ENCODE measurements at places on chromosomes 1 and 21. TPM values are rescaled to one million over a fixed set of nuclear protein-coding genes. Genes with fewer than 3 reads are reported as not detected.
A peak's percentile ranks its signal among the peaks of the same experiment; 100 is the strongest.

- DNase-seq = no peak
These were observed 47.1 kb downstream of the PRDM15 start for GRCh38 chr21:41831866-41832595.

DNA sequence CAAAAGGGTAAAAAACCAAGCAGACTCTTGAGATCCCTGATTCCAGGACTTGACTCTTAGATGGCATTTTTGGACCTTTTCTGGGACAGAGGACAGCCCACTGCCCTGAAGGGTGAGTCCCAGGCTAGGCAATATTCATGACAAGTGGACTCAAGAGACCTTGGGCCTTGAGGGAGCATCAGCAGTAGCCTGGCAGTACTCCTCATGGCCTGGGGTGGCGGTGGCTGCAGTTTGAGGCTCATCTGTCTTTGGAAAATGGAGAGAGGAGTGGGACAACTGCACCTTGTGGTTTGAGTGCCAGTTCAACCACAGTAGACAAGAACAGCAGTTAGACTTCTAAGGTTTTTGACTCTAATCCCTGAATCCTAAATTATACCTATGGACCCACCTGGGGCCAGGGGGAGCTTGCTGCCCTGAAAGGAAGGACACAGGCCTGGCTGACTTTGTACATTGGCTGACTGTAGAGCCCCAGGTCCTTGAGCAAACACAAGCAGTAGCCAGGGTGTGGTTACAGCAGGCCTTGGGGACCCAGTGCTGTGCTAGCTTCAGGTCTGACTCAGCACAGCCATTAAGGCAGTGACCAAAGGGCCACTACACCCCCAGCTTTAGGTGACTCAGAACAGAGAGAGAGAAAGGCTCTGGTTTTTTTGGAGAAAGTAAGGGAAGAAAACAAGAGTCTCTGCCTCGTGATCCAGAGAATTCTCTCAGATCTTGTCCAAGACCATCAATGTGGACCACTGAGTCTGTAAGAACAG lies 1023.2 kb downstream of the KCNT2 start:
- DNase-seq = no peak

DNA sequence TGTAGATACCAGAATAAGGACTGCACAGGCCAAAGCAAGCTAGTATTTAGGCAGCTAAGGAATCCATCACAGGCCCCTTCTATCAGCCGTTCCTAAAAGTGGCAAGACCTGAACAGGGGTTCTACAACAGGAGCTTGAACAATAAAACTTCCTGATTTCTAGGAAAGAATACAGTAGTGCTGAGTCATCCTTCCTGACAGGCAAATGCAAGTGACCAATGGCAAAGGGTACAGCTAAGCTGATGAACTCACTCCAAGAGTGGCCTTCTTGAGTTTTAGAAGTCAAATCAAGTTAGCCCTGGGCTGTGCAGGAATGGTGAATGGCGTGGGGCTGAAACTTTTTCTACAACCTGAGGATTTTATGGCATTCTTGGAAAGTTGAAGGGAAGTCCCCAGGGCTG lies 112.9 kb downstream of the GREM2 start:
- no peak for DNase-seq

GRCh38 chr1:10939654-10940450 lies 72.6 kb upstream of the TARDBP start:
- peak; percentile 8 for DNase-seq

- DNase-seq = peak; percentile 53
These were observed 30.9 kb downstream of the SELL start for GRCh38 chr1:169680377-169681019.

DNA sequence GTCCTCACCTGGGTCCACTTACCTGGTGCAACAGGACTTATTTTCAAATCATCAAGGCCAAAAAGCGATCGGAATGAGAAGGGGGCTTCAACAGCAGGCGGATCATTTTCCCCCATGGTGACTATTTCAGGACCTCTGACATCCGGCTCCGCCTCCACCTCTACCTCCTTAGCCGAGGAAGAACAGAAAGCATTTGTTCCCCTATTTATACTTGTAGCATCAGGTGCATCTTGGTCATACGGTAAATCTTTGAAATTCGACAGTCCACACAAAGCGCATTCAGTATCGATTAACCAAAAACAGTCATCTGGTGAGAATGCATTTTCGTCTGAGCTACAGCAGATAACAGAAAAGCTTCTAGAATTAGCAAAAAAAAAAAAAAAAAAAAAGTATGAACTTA lies 550 bp downstream of the TMPRSS3 start:
- no peak for DNase-seq

- DNase-seq = no peak
These were observed 302.2 kb upstream of the DEPDC1 start for GRCh38 chr1:68799096-68799495.

DNA sequence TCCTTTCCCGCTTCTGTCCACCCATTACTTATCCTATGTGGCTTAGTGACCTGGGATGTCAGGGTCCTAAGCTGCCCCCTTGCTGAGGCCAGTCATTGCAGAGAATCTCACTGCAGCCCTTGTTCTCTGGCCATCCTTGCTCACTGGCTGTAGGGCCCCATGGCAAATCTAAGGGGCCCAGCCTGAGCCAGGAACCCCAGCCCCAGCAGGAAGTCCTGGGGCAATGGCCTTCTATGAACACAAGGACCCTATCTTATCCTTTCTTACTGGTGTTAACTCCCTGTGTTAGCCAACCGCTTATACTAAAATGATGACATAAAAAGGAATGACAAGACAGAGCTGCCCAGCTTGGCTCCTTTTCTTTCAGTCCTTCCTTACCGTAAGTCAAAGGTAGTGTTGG lies 29.9 kb downstream of the DHCR24 start:
- no peak for DNase-seq

DNA sequence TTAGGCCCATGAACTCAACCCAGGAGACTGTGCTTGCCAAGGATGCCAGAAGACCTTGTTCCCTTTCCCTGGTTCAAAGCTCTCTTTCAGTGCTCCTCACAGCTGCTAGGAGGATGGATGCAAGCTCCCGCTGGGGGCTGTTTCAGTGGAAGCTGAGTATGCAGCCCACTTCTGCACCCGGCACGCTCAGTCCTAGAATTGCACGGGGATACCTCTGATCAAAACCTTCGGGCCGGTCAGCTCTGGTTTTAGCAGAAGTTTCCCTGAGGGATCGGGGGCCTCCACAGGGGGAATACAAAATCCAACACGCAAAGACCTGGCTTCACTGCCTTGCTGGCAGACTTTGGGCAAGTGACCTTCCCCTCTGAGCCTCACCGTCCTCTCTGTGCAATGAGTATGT lies 4.2 kb upstream of the SSBP3 start:
- DNase-seq = no peak

DNA sequence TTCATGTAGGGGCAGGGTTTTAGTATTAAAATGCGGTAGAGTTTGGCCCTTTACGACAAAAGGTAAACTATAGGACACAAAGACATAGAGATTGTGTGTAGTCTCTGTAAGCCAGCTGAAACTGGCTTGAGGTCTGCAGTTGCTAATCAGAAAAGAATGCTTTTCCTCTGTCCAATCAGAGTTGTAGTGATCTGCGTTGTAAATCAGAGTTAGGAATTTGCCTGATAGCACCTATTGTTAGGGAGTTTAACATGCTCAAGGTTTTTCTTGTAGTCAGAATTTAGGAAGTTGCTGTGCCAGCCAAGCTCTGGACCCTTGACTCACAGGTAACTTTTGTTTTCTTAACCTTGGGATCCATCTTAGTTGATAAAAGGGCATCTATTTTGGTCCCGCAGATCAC lies 61.2 kb upstream of the VTCN1 start:
- DNase-seq = no peak

- no peak for DNase-seq
These were observed 79.7 kb upstream of the RAB4A start for GRCh38 chr1:229191066-229191674.

GRCh38 chr1:231750296-231750695 lies 123.7 kb downstream of the DISC1 start:
- DNase-seq = no peak

DNA sequence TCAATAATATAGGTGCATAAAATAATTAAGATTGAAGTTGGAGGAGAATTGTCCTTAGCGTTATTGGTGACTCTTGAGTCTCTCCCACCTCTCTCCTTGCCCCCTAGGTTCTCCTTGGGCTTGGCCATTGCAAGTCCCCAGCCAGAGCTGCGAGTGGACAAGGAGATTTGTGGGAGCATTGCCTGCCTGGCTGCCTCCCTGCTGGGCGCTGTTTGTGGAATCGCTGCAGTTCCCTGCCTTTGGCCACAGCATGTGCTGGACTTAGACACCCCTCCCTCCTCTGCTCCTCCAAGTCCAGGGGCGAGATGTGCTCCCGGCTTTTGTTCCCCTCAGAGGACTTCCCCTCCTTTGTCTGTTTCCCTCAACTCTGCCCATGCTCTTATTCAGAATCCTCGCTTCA lies 21.9 kb upstream of the HUNK start:
- no peak for DNase-seq

DNA sequence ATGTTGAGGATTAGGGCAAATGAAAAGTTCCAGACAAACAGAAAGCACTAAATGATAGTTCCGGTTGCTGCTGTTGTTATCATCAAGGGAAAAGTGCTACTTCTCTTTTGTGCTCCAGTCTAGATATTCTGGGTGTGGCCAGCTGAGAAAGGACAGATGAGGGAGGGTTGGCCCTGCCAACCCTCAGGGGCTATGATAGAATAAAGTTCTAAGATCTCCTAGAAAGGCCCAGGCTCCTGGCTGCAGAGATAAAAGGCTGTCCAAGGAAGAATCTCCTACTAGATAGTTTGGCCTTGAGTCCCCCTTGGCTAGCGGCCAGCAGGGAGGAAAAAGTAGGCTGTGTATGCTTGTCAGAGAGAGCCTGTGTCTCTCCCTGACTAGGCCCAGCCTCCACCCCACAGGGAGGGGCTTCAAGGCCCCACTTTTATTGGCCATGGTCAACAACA lies 31.5 kb downstream of the RIMS3 start:
- DNase-seq = no peak

DNA sequence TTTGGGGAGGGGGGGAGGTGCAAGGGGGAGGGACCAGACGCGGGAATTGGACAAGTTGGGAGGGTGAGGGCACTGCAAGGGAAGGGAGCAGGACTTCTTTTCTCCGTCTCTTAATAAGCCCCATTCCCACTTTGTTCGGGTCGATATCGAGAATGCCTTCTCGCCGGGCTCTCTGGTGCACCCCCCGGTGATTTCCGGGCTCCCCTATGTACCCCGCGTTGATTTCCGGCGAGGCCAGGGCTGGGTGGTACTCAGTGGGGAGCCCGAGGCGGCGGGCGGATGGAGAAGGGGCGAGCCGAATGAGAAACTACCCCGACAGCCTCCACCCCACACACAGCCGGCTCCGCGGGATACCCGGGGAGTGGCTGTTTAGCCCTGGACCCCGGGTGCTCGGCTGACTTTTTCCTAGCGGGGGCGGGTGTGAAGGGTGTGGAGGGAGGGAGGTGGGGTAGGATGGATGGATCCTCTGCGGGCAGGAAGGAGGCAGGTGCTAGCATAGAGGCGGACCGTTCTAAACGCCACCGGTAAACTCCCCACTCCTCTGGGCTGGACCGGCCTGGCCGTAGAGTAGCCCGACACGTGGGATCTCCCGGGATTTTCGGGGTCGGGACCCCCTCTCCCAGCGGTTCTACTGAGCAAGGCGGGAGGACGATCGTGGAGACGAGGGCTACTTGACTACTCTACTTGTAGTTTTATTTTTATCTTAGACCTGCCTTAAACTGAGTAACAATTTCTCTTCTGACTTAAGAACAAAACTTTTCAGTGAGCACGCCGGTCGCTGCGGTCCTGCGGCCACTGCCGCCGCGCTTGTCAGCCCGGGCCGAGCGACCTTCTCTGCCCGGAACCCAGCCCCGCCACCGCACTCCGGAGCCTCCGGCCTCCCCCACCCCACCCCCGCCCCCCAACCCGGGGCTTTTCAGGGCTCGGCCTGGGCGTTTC lies 1.0 kb downstream of the RNF220 start:
- peak; percentile 37 for DNase-seq

DNA sequence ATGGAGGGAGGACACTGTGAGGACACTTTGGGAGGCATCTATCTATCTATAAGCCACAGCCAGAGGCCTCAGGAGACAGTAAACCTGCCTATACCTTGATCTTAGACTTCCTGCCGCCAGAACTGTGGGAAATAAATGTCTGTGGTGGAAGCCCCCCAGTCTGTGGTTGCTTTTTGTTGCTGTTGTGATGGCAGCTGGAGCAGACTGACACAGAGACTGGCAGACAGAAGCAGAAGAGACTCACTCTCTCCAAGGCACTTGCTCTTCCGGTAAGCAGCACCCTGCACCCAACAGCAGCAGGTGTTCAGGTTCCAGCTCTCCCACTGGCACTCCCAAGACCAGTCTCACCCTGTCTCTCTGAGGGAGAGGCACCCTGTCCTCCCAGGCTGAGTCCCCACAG lies 297.6 kb downstream of the TTLL7 start:
- DNase-seq = no peak

DNA sequence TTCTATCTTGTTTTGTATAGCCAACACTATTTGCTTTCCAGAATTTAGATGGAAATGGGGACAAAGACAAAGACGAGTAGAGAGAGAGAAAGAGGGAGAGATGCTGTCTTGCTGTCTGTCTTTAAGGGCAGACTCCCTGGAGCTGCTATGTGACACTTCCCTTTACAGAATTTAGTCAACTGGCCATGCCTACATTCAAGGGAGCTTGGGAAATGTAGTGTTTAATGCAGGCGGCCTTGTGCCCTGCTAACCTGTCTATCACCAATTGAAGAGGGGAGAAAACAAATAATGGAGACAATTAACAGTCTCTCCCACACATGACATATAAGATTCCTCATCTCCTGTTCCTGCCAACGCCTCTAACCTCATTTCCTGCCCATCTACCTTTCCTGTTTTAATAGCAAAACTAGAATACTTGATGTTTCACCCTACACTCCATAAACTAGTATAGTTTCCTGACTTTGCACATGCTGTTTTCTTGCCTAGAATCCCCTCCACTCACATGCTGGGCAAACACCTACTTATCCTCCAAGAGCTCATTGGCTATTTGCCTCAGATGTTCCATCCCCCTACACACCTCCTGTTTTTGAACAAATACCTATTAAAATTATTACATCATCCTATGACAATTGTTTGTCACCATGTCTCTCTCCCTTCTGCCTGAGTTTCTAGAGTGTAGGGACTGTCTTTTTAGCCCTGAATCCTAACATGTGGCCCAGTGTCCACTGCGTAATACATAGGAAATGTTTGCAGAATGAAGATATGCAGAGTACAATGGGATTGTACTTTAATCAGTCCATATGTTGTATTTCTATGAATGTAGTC lies 117.2 kb downstream of the SLC25A24 start:
- DNase-seq = no peak

- DNase-seq = no peak
These were observed 131.9 kb upstream of the B3GALT2 start for GRCh38 chr1:193318347-193318746.

DNA sequence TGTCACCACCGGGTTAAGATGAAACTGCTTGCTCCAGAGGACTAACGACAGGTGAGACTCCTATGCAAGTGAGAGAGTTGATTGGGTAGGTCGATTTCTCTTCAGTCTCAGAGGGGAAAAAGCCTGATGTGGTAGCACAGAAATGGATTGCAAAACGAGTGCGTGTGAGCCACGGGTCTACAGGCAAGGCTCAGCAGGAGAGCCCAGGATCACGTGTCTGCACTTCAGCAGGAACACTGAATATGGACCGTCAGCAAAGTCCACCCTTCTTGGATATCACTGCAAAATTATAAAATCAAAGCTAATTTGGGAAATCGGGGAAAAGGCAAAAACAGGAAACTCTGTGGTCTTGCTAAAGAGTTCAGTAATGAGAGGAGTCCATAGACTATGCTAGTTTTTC lies 107.7 kb upstream of the ZNF648 start:
- no peak for DNase-seq

TNFRSF25 gene
- 415 TPM for total RNA-seq

FAM151A gene
- not detected for total RNA-seq

UBL4B gene
- not detected for total RNA-seq

KIRREL1 gene
- total RNA-seq = not detected

CD48 gene
- 301 TPM for total RNA-seq

NES gene
- total RNA-seq = not detected

MROH7 gene
- total RNA-seq = 0.38 TPM

AVPR1B gene
- not detected for total RNA-seq

SPATA21 gene
- total RNA-seq = not detected

FCN3 gene
- not detected for total RNA-seq

All from CD4-positive, alpha-beta memory T cell (primary cell).